ENCODE measurements at places on chromosomes 6 and 20.

DNA sequence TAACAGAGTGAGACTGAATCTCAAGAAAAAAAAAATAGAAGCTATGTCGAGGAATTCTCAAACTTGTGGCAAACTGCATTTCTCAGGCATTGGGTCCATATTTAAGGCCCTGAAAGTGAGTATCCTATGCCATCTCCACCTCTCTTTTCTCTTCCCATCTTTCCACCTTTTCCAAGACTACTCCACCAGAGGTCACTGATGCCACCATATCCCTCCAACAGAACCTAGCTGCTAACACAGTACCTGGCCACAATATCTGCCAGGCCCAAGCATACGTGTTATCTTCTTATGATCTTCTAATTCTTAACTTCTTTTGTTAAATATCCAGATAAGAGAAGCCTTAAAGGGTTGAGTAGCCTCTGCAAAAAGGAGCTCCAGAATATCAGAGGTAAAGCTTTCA lies 8.2 kb upstream of the ADGRF4 start:
- no peak for DNase-seq

DNA sequence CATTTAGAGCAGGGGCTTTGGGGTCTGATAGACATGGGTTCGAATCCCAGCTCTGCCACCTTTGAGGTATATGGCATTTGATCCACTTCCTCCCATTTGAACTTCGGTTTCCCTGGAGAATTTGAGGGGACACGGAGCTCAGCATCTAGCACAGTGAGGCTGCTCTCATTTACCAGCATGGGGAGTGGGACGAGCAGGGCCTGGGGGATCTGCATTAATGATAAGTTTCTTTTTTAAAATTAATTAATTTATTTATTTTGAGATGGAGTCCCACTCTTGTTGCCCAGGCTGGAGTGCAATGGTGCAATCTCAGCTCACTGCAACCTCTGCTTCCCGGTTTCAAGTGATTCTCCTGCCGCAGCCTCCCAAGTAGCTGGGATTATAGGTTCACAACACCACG lies 52.6 kb downstream of the VSTM2L start:
- DNase-seq = peak; percentile 10

DNA sequence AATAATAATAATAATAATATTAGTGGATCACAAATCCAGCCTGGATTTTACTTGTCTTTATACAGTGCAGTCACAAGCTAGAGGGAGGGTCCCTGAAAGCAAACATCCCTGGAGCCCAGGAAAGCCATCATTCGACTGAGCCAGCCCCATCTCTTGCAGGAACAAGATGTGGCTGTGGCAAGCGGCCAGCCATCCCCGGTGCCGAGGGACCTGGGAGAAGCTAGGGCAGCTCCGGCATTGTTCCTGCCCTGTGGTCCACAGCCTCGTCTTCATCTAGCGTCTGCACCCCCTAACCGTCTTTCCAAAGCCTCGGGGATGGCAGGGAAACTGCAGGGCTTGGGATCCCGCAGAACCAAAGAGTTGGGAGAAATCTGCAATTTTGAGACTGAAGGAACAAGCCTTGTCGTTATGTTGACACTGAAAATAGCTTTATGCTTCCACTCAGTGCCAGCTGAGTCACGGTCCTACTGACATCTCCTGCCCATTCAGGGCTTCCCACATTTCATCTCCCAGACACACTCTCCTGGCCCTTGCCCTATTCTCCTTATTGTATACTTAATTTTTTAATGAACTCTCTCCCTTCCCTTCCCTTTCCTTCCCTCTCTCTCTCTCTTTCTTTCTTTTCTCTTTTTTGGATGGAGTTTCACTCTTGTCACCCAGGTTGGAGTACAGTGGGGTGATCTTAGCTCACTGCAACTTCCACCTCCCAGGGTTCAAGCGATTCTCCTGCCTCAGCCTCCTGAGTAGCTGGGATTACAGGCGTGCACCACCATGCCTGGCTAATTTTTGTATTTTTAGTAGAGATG lies 62.5 kb upstream of the ZNFX1 start:
- no peak for DNase-seq

DNA sequence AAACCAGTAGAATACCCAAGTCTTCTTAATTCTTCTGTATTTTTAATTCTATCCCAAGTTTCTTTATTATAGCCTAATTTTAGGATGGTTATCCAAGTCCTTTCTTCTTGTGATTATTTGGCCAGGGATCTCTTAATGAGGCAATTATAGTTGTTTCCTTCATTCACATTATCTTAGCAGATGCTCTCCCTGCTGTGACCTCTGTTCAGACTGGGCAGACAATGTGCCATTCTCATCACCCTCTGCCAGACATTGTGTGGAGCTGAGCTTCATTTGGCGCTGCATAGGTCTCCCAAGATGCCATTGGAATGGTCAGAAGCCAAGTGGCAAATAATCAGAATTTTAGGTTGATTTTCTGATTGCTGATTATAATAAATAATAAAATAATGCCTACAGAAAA lies 79.4 kb downstream of the LIN28B start:
- no peak for DNase-seq

DNA sequence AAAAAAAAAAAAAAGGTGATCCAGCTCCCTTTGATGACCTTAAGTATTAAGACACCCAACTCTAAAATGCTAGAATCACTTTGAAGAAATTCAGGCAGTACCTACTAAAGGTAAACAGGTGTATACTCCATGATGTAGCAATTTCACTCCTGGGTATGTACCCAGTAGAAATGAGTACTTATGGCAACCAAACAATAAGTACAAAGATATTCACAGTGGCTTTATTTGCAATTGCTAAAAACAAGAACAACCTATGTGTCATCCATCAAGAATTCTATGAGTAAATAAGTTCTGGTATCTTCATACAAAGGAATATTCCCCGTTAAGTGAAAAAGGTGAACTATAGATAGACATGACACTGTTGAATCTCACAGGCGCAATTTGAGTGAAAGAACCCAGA lies 29.4 kb downstream of the MDGA1 start:
- DNase-seq = no peak

DNA sequence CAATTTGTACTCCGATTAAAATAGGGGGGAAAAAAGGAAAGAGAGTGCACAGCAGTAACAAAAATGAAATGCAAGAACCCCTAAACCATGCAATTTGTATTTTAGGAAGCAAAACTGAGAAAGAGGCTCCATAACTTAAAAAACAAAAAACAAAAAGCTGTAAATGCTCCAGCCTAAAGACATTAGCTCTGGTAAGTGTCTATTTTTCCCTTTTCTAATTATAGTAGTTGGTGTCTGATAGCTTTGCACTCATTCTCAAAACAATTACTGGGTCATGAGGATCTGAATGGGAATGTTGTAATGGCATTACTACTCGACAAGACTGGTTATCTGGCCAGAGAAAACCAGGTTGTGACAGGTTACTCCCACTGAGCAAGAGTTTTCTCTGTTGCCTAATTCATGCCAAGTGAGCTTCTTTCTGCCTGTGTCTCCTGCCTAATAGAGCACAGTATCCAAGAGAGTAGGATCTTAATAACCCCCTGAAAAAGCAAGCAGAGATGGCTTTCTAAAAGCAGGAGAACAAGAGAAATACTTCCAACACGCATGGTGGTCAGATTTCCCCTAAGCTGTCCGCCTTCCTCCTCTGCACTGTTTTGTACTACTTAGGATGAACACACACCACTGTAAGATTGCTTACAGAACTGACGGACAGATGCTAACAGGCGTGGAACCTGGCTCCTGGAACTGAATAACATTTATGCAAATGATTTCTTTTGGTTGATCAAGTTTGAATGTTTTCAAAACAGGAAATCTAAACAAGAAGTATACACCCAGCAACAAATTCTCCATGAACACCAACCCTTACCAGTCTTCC lies 86.4 kb downstream of the FKBP5 start:
- no peak for DNase-seq

DNA sequence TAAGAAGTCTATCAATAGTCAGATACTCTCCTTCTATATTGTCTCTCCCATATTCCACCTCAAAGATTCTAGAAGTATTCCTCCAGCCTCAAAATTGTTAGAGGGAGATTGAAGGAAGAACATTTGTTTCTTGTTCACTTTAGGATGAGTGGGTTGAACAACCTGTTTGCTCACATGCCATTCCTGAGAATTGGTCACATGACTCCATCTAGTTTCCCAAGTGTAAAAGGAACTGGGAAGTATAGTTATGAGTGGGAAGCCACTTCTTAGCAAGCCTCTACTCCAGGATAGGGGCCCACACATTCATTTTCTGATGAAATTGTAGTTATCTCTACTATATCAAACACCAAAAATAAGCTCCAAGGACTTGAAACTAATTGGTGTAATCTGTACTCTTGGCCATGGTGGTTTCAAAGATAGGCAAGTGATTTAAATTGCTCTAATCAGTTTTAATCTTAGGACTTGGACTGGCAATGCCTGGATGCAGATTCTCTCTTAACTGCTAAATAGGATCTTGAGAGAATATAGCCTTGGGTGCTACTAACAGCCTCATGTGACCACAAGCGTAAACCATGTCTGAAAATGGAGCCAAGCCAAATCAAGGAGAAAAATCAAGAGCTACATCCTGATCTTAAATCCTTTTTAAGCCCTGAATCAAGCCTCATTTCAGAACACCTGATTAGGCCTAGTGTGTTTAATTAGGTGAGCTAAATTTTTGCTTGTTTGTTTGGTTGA lies 758.7 kb upstream of the MAN1A1 start:
- DNase-seq = peak; percentile 61

DNA sequence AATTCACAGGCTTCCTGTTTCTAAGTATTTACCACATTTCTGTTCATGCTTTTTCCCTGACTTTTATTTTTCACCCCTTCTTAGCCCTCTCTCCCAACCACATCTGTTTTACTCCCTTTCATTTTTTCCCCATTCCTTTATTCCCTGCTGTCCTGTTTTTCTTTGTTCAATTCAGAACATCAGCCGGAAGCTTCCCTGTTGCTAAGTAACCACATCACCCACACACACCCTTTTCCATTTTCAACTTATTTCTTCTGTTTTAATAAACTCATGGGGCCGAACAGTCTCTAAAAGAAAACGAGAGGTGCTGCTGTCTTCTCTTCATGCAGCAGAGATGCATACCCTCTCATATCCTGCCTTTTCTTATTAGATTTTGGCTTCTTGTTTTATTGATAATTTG lies 53.5 kb upstream of the CEP85L start:
- DNase-seq = no peak

DNA sequence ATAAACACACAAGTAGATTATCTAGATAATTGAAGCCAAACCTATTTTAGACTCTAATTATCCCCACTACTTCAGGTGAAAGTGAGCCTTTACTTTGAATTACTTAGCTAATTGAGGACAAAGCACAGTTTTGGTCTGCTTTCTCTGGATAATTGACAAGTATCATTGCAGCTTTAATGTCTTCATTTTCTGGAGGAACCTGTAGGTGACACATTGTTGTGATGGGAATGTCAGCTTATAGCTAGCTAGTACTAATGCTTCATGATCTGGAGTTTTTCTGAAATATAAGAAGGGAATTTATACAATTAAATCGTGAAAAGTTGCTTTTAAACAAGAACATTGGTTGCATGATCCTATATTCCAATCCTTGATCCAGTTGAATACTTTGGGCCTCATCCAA lies 319.3 kb upstream of the CITED2 start:
- no peak for DNase-seq

DNA sequence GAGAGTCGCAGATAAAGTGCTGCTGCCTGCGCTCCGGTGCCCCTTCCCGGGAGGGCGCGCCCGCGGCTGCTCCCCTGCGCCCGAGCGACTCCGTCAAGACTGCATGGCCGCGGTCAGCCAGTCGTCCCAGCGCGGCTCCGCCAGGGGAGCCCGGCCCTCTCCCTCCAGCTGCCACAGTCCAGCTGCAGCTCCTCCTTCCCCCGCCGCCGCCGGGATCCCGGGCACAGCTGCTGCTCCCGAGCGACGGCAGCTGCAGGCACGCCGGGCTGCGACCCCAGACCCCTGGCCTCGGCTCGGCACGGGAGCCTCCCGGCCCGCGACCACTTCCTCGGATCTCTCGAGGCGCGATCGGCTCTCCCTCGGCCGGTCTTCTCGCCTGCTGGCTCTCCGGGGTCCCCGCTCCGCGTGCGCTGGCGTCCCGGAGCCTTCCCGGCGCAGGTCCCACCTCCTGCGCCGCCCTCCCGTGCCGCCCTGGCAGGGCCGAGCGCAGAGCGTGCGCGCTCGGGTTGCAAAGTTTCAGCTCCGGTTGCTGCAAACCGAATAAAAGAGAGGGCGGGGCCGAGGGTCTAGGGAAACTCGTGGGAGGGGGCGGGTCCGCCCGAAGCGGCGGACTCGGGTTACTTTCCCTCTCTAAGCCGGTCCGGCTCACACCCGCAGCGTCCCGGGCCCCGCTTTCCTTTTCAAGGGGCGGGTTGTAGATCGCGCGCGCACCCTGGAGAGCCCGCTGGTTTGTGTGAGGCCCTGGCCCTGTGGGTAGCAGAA lies at the start of gene CNKSR3:
CNKSR3 (minus strand) TSS at position 542 of the 762 bp plus-strand sequence. CDS start 571 bp downstream, outside the sequence.
- peak; percentile 97 for DNase-seq
